ENCODE measurements at places on chromosomes 3 and 15.

DNA sequence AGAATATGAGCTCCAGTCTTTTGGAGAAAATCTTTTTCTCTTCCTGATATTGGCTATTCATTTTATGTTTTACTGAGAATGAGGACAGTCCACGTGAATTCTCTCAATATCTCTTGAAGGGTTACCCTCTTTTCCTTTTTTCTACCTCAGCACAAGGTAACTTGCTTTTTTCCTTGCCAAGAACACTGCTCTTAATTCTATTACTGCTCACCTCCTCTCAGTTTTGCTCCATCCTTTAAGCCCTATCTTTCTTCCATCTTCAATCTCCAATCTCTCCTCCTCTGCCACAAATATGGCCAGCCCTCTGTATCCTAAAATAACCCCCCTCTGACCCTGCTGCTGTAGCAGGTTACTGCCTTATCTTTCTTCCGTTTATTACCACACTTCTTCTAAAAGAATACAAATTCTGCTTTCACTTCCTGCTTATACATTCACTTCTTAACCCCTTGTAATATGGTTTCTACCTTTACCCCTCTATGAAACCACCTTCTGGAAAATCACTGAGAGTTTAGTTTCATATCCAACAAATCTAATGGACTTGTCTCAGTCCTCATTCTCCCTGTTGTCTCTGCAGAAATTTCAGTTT lies 89.0 kb downstream of the NFKBIZ start:
- DNase-seq = no peak

DNA sequence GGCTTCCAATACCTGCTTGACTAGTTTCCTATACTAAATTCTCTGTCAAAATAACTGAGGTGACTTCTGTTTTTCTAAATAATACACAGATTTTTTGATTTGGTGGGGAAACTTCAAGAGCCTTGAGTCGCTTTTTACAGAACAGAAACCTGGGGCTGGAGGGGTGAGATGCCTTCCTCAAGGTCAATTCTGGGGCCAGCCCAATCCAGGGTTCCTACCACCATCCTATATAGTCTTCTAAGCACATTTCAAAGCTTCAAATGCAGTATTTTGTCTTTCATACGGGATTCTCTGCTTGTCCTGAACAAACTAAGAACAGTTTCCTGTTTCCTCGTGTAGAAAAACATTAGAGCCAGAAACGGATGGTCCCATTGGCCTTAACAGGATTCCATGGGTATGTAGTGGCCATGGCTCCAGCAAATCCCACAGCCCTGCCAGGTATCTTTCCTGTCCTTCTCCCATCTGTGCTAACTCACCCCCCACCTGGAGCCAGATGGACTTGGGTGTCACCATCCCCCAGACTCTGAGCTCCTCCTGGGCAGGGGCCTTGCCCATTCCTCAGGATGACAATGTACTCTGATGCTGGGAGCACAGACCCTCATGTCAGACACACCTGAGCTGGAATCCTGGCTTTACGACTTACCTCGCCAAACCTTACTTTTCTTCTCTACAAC lies 146.9 kb downstream of the KLF13 start:
- DNase-seq = no peak

DNA sequence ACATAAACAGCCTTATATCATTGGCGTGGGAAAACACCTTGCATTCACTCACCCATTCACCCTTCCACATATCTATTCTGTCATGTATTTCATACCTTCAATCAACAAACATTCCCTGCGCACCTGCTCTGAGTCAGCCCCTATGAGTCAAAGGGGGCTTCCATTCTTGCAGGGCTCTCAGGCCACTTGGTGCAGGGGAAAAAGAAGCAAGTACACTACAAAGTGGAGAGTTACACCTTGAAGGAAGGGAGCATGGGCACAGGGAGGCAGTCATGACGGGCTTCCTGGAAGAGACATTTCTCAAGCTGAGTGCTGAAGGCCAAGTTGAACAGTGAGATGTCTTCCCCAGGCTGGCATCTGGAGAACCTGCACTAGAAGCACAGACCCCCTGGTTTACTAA lies 4.6 kb upstream of the AMOTL2 start:
- DNase-seq = no peak

DNA sequence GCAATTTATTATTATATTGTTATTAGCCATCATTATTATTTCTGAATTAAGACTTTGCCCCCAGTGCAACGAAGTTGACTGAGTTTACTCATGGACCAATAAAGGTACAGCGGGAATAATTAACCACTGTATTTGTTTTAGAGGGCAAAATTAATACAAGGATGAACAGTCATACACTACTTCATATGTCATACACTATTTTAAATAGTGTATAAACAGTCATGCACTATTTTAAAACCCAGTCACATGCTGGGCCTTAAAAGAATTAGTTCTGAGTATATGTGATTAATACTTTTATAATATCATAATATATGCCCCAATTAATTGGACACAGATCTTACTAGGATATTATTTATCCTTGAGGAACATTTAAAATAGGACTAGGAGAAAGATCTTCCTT lies 125.3 kb upstream of the NANOGP8 start:
- no peak for DNase-seq

DNA sequence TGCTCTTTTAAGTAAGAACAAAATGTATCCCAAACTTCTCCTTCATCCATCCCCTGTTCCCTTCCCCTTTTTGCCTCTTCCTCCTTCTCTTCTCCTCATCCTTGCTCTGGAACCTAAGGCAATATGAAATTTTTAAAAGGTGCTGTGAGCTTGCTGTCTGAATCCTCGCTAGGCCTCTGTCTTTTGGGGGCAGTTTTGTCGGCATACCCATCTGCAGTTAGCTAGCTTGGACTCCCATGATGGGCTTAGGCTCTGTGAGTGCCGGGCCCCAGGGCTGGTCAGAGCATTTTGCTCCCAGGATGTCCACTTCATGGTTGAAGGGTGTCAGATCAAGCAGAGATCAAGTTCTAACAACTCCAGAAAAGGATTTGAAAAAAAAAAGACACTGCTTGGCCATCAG lies 18.6 kb downstream of the ZIC1 start:
- DNase-seq = no peak

- DNase-seq = no peak
Observed at GRCh38 chr3:67986706-67987105, 332.3 kb upstream of the SUCLG2 start.

DNA sequence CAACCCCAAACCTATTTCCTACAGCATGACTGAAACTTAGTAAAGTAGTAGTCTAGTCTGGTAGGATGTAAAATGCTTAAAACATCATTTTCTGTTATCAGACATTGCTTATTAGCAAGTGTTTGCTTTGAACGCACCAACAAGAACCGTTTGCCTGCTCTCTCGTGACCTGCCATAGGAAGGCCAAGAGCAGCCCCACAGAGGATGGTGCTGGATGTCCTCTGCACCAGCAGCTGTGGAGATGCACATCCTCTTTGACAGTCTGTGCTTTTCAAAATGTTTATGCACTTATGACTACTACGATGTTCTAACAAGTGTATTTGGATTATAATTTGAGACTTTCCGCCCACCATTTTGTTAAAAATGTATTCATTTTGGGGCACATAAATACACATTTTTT lies 59.6 kb downstream of the PDE8A start:
- DNase-seq = no peak

DNA sequence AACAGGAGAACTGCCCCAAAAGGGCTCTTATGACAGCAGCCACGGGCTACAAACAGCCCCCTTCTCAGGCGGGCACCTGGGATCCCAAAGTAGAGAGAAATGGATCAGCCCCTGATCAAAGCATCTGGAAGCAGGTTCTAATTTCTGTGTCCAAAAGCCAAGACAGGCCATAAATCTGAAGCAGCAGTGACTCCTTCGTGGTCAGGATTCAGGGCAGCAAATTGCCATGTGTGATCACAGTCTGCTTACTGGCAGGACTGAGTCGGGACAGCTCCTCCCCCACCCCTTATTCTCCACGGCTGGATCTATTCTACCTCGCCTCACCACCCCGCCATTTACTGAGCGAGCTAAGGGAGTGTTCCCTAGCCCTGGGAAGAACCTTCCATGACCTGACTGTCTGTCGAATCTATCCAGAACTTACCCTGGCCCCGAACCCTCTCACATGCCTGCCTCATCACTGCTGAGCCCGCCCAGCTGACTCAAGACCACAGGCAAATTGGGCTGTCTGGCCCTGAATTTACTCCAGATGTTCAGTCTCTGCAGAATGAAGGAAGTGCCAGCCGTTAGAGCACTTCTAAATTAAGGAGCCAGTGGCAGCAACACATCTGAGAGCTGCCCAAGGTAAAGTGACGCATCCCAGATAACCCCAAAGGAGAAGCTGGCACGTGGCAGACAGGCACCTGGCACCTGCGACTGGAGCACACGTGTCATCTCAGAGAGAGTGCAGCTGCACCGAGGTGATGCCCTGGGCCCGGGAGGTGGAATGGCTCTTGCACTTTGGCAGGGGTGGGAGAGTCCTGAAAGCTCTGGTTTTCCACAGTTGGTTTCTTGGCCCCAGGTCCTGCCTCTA lies 1.3 kb downstream of the LRRC15 start:
- no peak for DNase-seq

GRCh38 chr15:54321426-54321825 lies 343.2 kb downstream of the UNC13C start:
- DNase-seq = no peak

GRCh38 chr3:170021083-170021482 lies 16.7 kb upstream of the GPR160 start:
- no peak for DNase-seq

DNA sequence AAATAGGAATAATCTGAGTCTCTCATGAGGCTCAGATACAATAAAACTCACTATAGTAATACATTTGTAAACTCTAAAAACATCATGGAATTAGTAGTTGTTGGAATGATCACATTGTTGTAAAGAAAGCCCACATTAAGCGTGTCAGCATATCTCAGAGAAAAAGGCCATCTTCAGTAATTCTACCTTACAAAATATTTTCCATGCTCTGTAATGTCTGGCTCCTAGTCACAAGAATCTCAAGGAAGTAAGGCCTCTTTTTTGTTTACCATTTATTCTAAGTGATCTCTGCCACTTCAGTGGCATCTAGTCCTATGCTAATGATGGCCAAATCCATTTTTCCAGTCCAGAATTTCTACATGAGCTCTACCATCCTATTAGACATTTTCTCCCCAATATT lies 240.2 kb upstream of the ZNF717 start:
- no peak for DNase-seq

GRCh38 chr3:112744106-112744505 lies 102.6 kb downstream of the CD200R1L start:
- DNase-seq = no peak

DNA sequence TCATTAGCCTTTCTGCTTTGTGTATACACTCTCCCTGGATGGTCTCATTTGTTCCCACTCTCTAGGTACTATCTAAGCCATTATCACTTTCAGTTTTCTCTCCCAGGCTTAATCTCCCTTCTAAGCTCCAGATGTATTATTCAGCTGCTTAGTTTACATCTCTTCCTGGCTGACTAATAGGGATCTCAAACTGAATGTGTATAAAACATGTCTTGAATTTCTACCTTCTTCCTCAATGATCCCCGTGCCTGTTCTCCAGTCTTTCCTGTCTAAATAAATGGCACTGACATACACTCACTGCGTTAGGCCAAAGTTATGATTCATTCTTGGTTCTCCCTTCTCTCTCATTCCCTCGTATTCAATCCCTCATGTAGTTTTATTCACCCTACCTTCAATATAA lies 127.3 kb downstream of the NR2F2 start:
- no peak for DNase-seq

- DNase-seq = no peak
Observed at GRCh38 chr3:196009456-196009855, 72.4 kb downstream of the TFRC start.

DNA sequence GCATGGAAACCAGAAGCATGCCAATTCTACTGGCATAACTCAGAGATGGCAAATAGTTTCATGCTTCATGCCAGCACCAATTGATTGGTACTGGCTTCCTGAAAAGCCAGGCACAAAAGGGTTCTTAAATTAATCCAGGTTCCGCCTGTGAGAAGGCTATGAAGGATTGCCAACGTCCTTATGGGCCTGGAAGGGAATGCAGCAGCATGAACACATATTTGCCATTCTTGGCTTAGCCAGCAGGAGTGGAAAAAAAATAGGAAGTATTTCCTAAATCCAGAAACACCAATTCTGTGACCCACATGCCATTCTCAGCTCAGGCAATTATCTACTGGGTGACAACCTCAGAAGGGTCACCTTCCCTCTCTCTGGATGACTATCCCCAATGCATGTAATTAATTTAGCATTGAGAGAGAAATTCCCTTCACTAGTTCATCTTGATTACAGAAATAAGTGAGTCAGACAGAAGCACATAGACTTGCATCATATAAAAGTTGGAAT lies 36.0 kb downstream of the ADAMTS9 start:
- DNase-seq = no peak

DNA sequence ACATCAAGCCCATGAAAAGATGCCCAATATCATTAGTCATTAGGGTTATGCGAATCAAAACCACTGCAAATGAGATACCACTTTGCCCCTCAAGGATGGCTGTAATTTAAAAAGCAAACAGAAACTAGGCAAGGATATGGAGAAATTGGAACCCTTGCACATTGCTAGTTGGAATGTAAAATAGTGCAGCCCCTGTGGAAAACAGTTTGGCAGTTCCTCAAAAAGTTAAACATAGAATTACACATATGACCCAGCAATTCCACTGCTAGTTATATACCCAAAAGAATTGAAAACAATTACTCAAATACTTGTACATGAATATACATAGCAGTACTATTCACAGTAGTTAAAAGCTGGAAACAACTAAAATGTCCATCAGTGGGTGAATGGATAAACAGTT lies 186.8 kb upstream of the CGNL1 start:
- no peak for DNase-seq

- no peak for DNase-seq
Observed at GRCh38 chr3:53490459-53490968, 3.9 kb upstream of the CACNA1D start.

- DNase-seq = no peak
Observed at GRCh38 chr3:16173283-16174025, 1.0 kb upstream of the GALNT15 start.
